ENCODE measurements at places on chromosomes 3 and 15.

GRCh38 chr15:45729141-45729540 is 94.3 kb downstream of the SQOR start:
- no peak for DNase-seq

DNA sequence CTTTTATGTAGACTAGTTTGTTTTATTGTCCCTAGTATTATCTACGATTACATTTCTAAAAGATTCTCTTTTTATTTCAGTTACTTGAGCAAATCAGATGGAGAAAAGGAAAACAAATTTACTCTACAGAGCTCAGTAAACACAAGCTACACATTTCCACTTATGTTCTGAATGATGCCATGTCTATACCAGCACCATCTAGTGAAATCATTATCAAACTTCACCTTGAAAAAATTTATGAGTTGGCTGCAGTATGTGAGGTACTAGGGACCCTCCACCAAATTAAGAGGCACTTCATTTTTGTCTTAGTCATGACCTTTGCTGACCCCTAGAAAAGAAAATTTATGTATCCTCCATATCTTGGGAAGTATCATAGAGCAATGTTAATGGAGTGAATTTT is 827.4 kb downstream of the SI start:
- DNase-seq, result no peak

- DNase-seq, result no peak
Measured at GRCh38 chr15:22979238-22980188, 655 bp downstream of the CYFIP1 start.

DNA sequence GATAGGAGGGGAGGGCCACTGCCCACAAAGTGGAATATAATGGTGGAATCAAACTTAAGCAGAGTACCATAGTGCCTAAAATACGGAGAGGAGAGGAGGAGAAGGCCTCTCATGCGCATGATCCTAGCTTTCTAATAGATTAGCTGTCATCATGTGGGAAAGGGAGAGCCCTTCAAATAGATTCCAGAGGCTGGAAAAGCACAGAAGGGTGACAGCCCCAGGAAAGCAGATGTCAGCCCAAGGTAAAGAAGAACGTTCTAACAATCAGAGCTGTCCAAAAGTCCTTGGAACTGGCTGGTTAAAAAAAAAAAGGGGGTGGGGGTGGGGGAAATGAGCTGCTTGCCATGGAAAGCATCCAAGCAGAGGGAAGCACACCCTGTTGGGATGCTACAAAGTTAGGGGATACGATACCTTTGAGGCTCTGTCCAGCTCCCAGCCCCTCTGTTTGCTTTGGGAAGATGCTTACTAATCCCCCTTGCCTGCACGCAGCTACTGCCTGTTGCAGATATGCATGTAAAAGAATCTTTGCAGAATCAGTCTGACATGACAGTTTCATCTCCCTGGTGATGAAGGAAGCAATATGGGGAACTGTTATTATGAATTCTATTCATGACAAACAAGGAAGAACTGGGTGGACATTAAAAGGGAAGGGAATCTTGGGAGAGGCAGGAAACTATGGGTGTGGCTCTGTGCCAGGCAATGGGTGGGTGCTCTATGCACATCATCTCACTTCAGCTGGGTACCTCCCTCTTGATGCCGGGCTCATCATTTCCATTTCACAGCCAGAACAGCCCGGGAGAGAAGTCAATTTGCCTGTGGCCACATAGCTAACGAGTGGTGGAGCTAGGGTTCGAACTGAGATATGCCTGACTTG is 10.1 kb upstream of the LMCD1 start:
- DNase-seq, result no peak

DNA sequence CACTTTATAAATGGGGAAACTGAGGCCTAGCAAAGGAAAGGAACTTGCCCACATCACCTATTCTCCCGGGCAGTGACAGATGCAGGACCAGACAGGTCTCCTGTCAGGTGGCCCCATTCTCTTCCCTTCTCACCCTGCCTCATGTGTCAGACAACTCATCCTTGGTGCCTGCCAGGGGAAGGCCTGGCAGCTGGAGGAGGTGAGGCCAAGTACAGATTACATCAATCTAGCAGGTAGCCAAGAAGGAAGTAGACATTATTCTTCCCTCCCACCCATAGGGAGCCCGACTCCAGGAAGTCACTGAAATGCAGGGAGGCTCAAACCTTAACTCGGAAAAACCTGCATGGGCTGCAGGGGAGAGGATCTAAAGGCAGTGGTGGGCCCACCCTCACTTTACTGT is 39.6 kb downstream of the DAPK2 start:
- peak; percentile 72 for DNase-seq

GRCh38 chr15:47786371-47786770 is 69.1 kb downstream of the SEMA6D start:
- no peak for DNase-seq

GRCh38 chr15:74375303-74375693 is 7.9 kb upstream of the CYP11A1 start:
- DNase-seq, result no peak

- DNase-seq, result no peak
Measured at GRCh38 chr3:78497767-78498166, 1270.0 kb downstream of the ROBO1 start.

DNA sequence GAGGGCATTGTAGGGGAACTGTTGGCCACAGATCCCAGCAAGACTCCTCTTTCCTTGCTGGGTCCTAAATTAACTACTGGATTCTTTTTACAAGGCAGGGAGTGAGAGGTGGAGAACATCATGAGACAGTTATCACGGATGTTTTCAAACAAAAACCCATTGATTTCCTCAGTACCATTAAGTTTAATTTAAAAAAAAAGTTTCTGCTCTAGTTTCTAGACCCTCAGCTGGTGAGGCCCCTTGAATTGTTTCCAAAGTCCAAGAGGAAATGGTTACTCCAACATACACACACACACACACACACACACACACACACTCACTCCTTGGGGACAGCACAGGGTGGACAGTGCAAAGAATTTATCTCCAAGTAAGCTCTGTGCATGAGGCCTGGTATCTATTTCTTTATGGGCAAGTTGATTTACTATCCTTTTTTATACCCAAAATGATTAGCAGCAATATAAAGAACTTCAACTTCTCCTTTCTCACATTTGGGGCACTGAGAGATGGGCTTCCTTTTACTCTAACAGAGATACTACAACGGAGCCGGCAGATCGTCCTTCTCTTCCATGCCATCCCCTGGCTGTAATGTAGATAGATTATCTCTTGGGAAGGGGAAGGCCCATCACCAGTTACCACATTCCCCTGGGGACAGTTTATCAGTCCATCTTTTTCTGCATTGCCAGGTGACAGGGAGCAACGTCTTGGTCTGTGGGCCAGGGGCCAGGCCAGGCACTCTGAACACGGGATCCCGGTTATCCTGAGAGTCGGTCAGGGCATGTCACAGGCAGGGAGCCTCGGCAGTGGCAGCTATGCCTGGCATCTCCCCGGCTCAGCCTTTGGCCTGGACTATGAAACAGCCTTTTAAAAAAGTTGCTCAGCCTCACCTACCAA is 54.7 kb downstream of the CORO2B start:
- no peak for DNase-seq

GRCh38 chr15:99105514-99106341 is 848 bp downstream of the SYNM start:
- DNase-seq, result no peak

- no peak for DNase-seq
Measured at GRCh38 chr3:38725726-38726419, 76.4 kb upstream of the SCN5A start.

All from epithelial cell of prostate (primary cell).